ENCODE measurements at places on chromosomes 7 and 10. TPM values are rescaled to one million over a fixed set of nuclear protein-coding genes. Genes with fewer than 3 reads are reported as not detected.

DNA sequence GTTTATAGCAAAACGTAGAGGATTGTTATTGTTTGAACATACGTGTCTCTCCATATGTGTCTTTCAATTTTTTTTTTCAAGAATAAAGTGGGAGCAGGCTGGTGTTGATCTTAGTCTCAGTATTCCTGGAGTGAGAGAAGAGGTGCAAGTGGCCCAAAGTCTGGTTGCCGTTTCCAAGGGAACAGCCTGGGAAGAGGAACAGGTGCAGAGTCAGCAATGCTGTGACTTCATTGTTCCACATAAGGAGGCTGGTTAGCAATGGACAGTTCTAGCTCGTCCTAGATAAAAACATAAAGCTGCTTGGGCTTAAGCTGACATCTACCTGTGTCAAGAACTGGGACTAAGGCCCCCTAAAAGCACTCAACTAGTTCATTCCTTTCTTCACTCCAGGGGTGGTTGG, 626.6 kb upstream of the TPK1 start:
- no peak for DNase-seq

GRCh38 chr7:124723012-124723411, 42.6 kb downstream of the GPR37 start:
- DNase-seq, result no peak

- no peak for DNase-seq
These were observed 28.1 kb upstream of the FAM20C start for GRCh38 chr7:163971-164881.

C10orf53 gene
- polyA plus RNA-seq, result not detected

C10orf71 gene
- polyA plus RNA-seq, result 0.28 TPM

DNA sequence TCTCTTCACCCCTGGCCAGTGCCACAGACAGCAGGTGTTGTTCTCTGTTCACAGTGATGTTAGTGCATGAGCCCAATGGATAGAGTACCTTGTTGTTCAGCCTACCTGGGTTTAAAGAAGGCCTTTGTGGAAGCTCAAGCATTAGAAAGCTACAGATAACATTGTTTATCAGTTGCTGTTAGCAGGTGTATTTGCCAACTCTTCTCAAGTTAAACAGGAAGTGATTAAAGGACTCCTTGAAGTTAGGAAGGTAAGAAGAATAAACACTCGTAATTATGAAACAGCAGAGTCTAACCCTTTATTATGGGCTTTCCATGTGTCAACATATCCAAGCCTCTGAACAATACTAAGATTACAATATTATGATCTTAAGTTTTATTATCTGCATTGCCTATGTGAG, 25.9 kb downstream of the RGR start:
- DNase-seq, result no peak

GRCh38 chr10:99537086-99537988, 4.6 kb downstream of the NKX2-3 start:
- DNase-seq, result no peak

- DNase-seq, result no peak
These were observed 141.7 kb downstream of the AUTS2 start for GRCh38 chr7:69739931-69740431.

DPP6 gene
- polyA plus RNA-seq, result 44.4 TPM
